ENCODE measurements at places on chromosomes 6 and 20.

GRCh38 chr6:113719545-113719944 is 137.6 kb upstream of the MARCKS start:
- peak; percentile 62 for DNase-seq

DNA sequence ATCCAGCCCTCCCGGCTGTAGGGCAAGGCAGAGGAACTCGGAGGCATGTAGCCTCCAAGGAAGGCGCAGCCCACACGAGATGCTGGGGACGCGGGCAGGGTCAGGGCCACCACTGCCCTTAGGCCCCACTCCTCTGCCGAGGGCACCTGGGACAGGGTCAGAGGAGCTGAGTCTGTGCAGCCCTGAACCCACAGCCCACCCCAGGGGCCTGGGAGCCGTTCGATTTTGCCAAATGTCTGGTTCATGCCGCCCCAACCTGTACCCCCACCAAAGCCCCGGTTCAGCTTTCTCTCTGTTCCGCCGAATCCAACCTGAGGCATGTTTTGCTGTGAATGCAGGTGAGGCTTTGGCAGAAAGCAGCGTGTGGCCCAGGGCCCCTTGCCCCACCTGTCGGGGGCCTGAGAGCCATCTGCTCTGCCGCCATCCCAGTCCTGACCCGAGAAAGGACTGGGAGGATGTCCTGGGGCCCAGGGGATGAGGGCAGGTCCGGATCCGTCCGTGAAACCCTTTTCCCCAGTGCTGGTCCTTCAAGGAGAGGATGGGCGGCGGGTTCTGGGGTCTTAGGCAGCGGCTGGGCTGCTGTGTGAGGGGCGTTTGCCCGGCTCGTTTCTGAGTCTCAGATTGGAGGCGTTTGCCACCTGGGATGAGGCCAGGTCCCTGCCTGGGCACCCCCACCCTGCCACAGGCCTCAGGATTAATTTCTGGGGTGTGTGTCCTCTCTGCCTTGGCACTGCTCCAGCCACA is 79.3 kb upstream of the GATA5 start:
- DNase-seq, result no peak

DNA sequence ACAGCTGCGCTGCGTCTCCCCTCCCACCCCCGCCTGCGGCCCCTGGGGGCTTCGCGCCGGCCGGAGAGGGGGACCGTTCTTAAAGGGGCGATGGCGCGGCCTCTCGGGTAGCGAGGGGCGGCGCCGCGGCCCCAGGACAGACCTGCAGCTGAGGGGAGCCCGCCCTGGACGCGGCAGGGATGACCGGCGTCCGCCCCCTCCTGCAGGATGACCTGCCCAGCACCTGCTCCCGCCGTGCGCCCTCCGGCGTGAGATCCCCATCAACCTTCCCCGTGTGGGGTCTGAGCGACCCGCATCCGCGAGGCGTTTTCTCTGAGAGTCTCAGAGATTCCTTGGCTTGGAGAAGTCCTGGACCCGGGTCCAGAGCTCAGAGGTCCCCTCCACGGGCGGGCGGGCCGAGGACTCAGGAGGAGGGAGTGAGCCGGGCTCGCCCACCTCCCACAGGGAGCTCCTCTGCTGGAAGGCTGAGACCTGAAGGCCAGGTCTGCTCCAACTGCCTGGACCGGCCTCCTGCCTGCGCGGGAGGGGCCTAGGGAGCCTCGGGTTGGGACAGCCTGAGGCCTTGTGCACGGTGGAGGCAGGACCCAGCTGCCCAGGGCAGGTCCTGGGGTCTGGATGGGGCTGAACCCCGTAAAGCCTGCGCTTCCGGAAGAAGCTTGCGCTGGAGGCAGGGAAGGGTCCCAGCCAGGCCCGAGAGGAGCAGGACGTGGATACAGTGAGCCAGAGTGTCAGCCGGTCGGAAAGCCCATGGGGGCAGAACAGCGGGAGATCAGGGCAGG is 532 bp upstream of the NKAIN4 start:
- DNase-seq, result no peak

DNA sequence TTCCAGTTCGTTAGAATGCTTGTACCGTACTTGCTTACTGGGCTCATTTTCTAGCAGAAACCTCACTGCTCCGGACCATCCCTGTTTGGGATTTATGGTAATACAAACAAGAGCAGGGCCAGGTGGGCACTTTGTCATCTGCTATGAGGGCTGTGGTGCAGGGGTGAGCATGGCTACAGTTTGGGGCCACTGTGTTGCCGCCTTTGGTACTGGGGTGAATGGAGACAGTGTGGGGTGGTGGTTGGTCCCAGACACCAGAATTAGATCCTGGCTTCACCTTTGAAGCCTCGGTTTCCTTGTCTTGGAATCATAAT is 95.0 kb downstream of the TOX2 start:
- no peak for DNase-seq

- DNase-seq, result no peak
Measured at GRCh38 chr20:50323777-50324775, 133.4 kb downstream of the CEBPB start.

- DNase-seq, result no peak
Measured at GRCh38 chr20:48162621-48163020, 377.3 kb upstream of the SULF2 start.

GRCh38 chr6:32761072-32761471 is 2.3 kb downstream of the HLA-DQB2 start:
- no peak for DNase-seq

- no peak for DNase-seq
Measured at GRCh38 chr20:63164484-63165355, 51.2 kb downstream of the YTHDF1 start.

- DNase-seq, result no peak
Measured at GRCh38 chr6:144722925-144723324, 437.8 kb downstream of the UTRN start.

- no peak for DNase-seq
Measured at GRCh38 chr20:911882-912600, 4.1 kb downstream of the ANGPT4 start.

DNA sequence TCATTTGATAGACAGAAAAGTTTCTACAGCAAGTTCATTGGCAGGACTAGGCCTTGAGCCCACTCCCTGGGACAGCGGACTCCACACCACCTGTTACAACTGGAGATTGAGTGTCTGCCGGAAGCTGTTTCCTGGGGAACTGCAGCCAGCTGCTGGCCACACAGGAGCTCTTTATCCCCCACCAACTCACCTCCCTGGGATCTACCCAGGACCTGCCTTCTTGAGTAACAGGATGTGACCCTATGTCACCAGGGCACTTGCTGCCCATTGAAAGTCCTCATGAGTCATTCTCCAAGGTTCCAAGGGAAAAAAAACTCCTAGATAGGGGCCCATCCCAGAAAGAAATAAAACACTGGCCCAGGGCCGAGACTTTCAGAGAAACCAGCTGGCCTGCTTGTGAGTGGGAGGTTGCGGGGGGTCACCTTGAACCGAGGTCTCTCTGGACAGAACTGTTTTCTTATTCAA is 37.4 kb upstream of the SLC9A8 start:
- DNase-seq, result peak; percentile 76

DNA sequence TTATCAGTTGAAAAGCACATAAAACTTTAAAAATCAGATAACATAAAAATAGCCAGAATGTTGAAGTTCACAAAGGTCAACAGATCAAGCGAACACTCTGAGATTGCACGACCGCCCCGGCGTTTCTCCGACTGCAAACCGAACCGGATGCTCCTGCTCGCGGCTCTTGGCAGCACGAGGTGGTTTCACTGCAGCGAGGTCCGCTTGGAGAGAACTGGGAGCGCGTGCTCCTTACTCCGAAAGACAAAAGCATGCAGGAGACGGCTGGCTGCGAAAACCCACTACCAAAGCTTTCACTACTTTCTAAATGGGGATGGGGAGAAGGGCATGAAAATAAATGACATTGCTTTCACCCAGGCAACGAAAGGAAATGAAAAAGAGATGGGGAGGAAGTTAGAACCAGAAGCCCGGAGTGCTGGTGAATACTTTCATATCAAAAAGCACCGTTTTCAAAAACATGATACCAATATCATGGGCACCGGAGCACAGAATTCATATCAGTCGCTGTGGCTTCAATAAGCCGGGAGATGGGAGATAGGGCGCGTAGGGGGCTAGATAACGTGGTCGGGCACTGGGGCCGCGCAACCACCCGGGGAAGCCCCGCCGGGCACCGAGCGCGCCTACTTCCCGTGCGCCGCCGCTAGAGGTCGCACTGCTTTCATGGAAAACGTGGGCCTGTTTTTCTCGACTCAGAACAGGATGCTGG is 8.3 kb upstream of the ANKRD60 start:
- peak; percentile 47 for DNase-seq

DNA sequence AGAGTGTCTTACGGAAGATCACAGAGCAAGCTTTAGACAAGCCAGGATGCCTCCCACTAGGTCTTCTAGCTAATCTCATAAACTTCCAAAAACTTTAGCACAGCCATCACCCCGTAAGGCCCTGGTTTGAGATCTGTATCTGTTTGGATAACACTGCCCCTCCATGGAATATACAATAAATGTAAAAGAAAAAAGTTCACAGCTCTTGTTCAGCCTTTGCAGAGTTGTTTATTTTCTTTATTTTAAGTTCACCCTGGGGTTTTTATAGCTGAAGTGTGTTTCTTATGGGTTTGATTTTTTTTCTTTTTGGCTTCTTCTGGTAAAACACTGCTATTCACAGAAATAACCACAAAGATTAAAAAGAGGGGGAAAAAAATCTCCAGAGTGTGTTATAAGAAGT is 125.6 kb downstream of the EYA2 start:
- DNase-seq, result peak; percentile 3

- no peak for DNase-seq
Measured at GRCh38 chr6:118890997-118891790, 2.8 kb upstream of the ASF1A start.

DNA sequence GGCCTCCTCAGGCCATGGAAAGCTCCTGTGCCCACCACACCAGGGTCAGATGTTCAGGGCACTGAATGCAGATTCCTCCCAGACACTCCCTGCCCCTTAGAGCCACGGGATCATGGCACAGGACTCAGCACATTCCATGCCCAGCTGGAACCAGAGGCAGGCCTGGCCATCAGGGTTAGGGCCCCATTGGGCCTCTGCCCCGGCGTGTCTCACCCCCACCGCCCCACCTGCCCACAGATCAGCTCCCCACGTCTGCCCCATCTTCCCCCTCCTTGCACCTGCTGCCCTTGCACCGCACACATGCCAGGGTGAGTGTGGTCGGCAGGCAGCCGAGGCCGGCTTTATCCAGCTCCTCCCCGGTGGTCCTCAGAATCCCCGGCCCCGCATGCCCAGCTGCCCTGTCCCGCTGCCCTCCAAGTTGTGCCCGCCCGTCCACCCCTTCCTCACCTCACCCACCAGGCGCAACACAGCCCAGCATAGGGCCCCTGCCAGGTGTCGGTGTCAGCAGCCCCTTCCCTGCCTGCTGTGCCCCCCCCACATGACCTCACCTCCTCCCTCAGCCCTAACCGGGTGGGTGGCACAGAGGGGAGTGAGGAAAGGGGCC is 2.2 kb upstream of the SRMS start:
- DNase-seq, result no peak

GRCh38 chr6:70996106-70996505 is 39.2 kb upstream of the B3GAT2 start:
- DNase-seq, result no peak

- peak; percentile 65 for DNase-seq
Measured at GRCh38 chr6:33312361-33313104, 1.3 kb downstream of the TAPBP start.

- DNase-seq, result no peak
Measured at GRCh38 chr20:37882961-37883712, 19.8 kb upstream of the VSTM2L start.

DNA sequence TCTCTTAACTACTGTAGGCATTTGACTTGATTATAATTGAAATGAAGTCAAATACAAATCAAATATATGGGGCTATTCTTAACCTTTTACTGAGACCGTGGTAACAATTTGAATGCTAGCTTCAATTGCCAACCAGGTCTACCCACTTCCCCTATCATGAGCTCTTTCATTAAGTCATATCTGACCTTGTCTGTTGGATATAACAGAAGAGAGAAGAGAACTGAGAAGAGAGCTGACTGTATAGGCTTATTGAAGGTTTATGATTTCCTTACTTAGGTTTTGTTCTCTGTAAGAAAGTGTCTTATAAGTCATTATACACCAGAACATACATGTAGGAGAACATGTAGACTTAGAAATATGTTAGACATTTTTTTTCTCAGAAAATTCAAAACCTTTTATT is 549.4 kb downstream of the COL12A1 start:
- no peak for DNase-seq

- no peak for DNase-seq
Measured at GRCh38 chr20:64156136-64156885, 7.9 kb upstream of the MYT1 start.

- peak; percentile 6 for DNase-seq
Measured at GRCh38 chr6:78093906-78094305, 441.1 kb downstream of the MEI4 start.

GRCh38 chr6:133945158-133945557 is 7.9 kb upstream of the TBPL1 start:
- DNase-seq, result no peak

GRCh38 chr6:16284472-16284871 is 46.1 kb downstream of the GMPR start:
- no peak for DNase-seq

DNA sequence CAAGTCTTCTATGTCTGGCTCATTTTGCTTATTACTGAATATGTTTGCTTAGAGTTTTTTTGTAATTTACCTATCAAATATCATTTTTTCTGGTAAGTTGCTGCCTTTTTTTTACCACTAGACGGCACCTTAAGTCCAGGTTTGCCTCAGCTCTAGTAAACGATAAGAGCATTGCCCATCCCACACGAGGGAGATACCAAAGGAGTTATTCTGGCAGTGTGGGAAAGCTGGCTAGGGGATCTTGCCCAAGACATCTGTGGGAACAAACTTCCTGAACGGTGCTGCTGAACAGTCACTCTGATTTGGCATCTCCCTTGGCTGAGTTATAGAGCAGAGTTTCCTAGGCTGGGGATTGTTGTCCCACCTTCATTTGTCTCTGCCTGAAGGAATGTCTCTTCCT is 306.4 kb downstream of the COL12A1 start:
- DNase-seq, result peak; percentile 52

DNA sequence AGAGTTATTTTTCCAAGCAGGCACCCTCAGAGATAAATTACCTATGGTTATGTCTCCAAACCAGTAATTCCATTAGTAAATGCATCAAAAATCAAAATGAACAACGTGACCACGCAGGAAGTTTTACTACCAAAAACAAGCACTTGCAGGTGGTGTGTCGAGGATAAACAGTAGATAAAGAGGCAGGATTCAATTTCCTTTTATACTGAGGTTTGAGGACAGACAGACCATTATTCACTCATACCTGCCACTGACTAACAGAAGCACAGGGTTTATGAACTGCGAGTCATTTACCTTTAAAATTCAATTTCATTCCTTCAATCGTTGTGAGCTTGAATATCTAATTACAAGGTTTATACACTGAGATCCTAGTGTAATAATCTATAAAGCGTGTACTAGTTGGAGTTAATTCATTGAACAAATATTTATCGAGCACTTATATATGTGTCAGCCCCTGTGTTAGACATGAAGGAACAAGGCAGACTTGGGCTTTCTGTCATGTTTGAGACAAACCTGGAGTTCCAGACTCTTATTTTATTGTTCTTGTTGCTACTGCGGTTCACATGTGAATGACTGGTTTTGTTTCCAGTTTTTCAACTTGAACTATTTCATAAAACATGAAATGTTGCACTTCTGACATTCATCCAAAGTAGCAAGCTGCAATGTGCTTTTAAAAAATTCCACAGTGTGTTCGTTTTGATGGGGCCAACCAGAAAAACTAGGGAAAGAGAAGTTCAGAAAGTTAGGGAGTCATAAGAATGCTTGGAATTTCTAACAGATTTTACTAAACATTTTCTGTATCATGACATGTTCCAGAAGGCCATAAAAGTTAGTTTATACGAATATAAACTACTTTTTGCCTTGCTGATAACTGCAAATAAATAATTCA is 205.6 kb downstream of the UST start:
- peak; percentile 36 for DNase-seq

GRCh38 chr6:10520468-10520867 is 683 bp upstream of the GCNT2 start:
- no peak for DNase-seq

All from astrocyte (in vitro differentiated cells and primary cell).